ENCODE measurements at places on chromosomes 1 and 21. TPM values are rescaled to one million over a fixed set of nuclear protein-coding genes. Genes with fewer than 3 reads are reported as not detected.

RUNX3 gene
- 0.89 TPM for total RNA-seq

MRAP gene
- total RNA-seq, result not detected

NOS1AP gene
- 4.4 TPM for total RNA-seq

IGFN1 gene
- 0.71 TPM for total RNA-seq

VANGL1 gene
- total RNA-seq, result 7.5 TPM

S100A7A gene
- total RNA-seq, result not detected

ADAM30 gene
- total RNA-seq, result not detected

CPLANE2 gene
- total RNA-seq, result 4.0 TPM

ESRRG gene
- total RNA-seq, result 38.6 TPM

SPOCD1 gene
- total RNA-seq, result 0.15 TPM

IL10RB gene
- total RNA-seq, result 11.1 TPM
